Naive thymus-derived CD4-positive, alpha-beta T cell (primary cell): ENCODE measurements at places on chromosomes 16 and 17. TPM values are rescaled to one million over a fixed set of nuclear protein-coding genes. Genes with fewer than 3 reads are reported as not detected.

The TAT gene
- not detected for total RNA-seq

The CD79B gene
- 43.7 and 44.9 TPM in 2 replicates for total RNA-seq

GRCh38 chr17:3818786-3819185 is 17.8 kb upstream of the ITGAE start:
- DNase-seq, result no peak

DNA sequence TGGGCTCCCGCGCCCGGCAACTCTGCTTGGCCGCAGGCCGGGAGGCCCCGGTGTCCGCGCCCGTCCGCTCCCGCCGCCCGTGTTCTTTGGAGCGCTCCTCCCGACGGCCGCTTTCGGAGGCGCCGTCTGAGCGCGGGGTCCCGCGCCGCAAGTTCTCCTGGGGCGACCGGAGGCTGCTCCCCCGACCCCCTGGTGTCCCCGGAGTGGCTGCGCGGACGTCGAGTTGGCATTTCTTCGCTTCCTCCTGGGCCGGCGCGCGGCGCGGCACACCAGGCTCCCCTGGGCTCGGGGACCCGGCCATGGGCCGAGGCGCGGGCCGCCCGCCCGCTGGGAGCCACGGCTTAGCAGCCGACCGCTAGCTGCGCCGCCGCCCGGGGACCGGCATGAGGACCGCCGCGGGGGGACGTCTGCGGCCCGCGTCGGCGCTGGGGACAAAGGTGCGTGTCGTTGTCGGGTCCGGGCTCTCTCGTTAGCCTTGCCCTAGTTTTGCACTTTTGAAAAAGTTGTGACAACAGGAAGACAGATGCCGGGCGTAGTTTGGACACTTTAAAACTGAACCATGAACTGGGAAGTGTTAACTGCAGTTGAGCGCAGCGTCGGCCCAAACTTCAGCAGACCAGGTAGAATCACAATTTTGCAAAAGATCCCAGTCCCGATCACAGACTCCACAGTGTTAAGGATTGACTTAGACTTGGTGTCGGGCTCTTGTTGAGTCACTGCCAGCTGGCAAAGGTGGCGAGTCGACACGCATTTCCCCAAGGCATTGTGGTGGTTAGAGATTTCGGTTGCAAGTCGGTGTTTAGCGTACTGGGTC is 700 bp downstream of the UBN1 start:
- DNase-seq, result peak; percentile 24

GRCh38 chr17:28390563-28390962 is 15.4 kb downstream of the SLC46A1 start:
- DNase-seq, result no peak

GRCh38 chr16:2529061-2529931 is 1.9 kb downstream of the CEMP1 start:
- no peak for DNase-seq

DNA sequence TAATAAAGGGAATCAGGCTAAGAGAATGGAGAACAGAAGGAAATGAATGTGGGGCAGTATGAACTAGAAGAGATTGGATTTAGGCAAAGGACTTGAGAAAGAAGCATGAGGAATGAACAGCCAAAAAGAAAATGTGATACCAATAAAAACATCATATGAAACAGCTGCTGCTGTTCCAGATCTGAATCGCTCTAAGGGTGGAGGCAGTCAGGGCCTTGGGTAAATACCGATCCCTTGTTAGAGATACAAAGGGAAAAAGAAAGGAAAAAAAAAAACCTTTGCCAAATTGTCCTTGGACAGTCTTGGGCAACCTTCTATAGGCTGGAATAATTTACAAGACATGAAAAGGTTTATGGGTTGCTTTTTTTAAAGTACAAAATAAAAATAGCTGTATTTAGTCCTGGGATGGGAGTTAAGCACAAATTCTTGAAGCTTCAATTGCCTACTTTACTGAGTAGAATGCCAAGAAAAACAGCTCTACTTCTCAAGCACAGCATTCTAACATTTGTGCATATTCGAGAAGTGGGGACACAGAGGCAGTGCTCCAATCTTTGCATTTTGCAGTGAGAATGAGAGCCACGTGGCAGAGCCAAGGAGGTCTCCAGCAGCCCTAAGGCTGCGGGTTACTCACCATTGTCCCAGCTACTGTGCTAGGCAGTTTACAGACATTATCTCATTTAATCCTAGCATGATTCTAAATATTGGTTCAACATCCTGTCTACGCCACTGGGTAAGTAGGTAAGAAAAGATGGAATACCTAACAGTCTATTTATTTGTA is 43.3 kb upstream of the PSMD7 start:
- no peak for DNase-seq
